Immature natural killer cell (primary cell): ENCODE measurements at places on chromosomes 2 and 18.

DNA sequence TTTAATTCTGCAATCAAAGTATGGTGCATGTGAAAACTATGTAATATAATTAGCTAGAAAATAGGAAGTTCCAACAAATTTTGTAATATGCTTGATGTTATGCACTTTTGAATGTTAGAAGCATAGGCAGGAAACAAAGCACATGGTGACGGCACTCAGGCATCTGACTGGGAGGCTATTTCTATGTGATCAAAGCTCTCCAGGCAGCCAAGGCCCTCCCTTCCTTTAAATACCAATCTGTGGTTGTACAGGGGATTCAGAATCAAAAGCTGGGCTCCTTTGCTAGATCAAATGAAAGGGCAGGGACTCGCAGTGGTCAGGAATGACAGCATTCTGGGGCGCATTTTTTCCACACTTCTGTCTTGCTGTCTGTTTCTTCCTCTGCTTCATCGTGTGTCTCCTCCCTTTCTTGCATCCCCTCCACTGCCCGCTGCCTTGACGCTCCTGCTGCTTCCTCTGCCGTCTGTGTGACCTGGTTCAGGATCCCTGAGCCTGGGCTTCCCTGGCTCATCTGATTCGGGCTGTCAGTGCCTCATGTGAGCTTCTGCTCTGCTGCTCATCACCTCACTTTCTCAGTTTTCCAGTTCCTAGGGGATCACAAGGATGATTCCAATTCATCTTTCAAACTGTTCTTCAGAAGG lies 30.9 kb downstream of the TMEM182 start:
- DNase-seq = no peak

DNA sequence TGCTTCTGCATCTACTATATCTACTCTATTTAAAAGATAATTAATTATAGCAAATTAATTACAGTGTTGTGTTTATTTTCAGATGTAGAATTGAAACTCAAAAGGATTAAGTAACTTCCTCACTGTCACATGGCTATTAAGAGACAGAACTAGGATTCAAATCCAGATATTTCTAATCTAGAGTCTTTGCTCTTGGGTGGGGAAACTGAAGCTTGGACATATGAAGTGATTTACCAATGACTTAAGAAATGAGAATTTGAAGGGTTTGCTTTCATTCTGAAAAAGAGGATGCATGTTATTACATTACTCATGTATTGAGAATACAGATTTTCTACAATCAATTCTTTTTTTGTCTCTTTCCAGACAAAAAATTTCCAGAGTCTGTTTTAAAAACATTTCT lies 191.5 kb upstream of the SMAD7 start:
- DNase-seq = no peak

GRCh38 chr2:19895535-19895934 lies 6.2 kb downstream of the TTC32 start:
- DNase-seq = no peak

DNA sequence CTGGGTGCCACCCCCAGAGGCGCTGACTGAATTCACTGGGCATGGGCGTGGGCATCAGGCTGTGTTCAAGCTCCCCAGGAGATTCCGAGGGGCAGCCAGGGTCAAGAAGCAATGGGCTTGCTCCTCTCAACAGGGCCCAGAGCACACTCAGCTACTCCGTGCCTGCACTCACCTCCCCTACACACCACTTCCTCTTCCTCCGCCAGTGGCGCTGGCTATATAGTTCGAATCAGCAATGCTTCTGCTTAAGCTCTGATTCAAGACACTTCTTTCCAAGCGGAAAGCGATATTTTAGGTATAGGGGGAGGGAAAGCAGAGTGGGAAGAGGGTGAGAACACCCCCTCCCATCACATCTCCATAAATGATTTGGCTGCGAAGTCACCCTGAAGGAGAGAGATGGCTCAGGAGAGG lies 42.1 kb downstream of the CRACDL start:
- DNase-seq = no peak

- DNase-seq = no peak
Observed at GRCh38 chr2:189146553-189146952, 33.0 kb downstream of the COL5A2 start.

- no peak for DNase-seq
Observed at GRCh38 chr18:63175264-63175663, 144.3 kb downstream of the BCL2 start.

- no peak for DNase-seq
Observed at GRCh38 chr2:241469746-241470145, 38.6 kb downstream of the STK25 start.

GRCh38 chr18:49561289-49562193 lies at the start of gene LIPG:
Gene LIPG (plus strand): TSS chr18:49562057. CDS start chr18:49562309, 252 bp downstream.
- peak; percentile 45 for DNase-seq

DNA sequence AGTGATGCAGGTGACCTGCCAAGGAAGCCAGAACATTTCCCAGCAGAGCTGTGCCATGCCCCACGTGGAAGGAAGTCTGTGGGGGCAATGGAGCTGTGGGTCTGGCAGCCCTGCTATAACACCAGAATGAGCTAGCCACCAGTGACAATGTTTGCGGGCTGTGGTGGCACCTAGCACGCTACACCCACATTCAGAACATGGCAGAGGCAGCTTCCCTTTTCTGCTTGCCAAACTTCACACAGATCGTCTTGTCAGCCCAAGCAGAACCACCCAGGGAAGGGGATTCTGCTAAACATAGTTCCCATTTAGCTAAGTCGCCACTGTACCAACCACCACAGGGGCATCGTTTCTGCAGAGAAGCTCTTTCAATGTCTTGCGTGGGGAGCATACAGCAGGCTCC lies 27.0 kb upstream of the CCDC93 start:
- DNase-seq = no peak

GRCh38 chr18:57207124-57207916 lies 60.4 kb downstream of the BOD1L2 start:
- no peak for DNase-seq

- DNase-seq = no peak
Observed at GRCh38 chr18:48569139-48569914, 30.5 kb downstream of the CTIF start.

GRCh38 chr2:47297767-47298425 lies 105.1 kb upstream of the MSH2 start:
- no peak for DNase-seq

DNA sequence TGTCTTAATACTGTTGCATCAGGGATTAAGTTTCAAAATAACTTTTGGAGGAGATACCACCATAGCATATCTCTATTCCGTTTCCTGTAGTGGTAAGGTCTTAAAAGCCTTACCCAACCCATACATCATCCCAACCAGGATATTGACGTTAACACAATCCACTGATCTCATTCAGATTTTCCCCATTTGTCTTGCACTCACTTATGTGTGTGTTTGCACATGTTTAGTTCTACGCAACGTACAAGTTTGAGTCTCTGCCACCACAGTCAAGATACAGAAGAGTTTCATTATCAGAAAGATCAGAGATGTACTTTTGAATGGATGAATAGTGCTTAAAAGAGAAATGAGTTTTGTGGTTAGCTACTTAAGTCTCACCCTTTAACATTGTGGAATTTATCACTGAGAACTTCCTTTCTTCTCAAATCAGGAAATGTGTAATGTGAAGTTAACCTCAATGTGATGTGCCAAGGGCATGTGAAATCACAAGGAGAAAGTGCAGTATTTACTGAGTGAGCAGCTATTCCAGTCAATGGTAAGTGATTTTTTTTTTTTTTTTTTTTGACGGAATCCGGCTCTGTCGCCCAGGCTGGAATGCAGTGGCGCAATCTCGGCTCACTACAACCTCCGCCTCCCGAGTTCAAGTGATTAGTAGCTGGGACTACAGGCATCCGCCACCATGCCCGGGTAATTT lies 69.2 kb upstream of the EPHA4 start:
- DNase-seq = no peak

DNA sequence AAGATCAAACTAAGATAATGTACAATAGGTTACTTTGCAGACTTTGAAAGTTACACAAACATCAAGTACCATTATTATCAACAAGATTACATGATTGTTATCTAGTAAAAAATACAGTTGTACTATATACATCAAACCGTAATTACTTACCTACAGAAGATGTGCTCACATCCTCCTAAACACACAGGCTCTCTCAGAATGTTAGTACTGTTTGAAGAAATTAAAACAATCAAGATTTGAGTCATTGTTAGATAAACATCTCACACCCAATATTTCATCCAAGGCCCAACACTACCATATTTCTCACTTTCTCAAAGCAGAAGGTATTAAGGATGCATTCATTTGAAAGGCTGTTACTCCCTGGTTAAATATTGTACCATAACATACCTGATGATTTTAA lies 12.6 kb downstream of the BARD1 start:
- DNase-seq = no peak

- no peak for DNase-seq
Observed at GRCh38 chr2:39954346-39954745, 175.3 kb upstream of the THUMPD2 start.

DNA sequence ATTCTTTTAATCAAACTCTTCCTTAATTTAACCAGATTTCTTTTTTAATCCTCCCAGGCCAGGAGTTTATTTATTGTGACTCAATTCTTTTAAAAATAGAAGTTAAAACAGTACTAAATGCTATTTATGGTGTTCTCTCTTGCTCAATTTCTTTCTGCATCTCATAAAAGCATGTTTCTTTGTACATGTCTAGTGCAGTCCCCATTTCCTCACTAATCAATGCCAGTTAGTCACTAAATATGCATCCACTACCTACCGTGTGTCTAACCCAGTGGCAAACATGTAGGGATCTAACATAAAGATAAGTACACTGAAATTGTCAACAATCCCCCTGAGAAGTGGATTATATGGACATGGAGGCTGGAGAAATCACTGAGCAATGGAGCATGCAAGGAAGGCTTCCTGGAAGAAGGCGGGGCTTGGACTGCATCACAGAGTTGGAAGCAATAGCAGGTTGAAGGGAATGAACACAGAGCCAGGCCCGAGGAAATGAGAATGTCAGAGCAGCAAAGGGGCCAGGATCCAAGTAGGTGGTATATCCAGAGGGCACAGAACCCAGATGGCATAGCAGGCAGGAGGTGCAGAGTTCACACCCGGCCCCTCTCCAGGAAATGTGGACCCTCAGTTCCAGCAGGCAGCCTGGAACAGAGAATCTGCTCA lies 105.3 kb upstream of the FOSL2 start:
- DNase-seq = no peak

- no peak for DNase-seq
Observed at GRCh38 chr2:74535440-74535965, 5.8 kb downstream of the HTRA2 start.

- no peak for DNase-seq
Observed at GRCh38 chr18:68340606-68341005, 374.3 kb downstream of the TMX3 start.

GRCh38 chr2:127678991-127679390 lies 3.7 kb upstream of the LIMS2 start:
- no peak for DNase-seq

DNA sequence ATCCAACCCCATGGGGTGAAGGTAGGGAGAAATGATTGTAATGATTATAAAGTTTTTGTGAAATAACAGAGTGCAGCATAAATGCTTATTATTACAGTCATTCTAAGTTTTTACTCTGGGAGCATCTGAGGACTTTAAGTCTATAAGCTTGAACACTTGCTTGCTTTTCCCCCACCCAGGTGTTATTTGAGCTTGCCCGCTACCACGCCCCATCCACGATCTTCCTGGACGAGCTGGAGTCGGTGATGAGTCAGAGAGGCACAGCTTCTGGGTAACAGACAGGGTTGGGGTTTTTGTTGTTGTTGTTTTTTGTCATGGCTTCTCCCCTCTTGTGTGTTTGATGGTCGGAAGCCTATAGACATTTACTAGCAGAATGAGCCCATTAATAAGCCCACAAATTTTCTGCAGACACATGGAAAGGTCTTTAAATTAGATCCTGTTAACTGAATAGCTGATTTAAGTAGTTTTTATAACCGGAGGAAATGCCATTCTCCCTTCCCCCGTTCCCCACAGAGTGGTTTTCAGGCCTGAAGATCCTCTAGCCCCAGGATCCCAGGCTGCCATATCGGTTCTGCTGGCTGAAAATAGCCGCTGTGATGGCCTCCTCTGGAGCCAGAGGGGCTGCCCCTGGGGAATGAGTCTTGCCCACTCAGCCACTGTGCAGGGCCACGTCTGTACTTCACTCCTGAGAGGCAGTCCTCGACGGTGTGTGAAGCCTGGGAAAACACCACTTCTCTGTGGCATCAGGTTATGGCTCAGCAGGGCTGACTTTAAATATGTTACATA lies 39.9 kb upstream of the ELOA2 start:
- no peak for DNase-seq

- DNase-seq = no peak
Observed at GRCh38 chr2:17803497-17803896, 12.8 kb upstream of the MSGN1 start.

- no peak for DNase-seq
Observed at GRCh38 chr2:151782378-151783132, 45.7 kb downstream of the ARL5A start.

DNA sequence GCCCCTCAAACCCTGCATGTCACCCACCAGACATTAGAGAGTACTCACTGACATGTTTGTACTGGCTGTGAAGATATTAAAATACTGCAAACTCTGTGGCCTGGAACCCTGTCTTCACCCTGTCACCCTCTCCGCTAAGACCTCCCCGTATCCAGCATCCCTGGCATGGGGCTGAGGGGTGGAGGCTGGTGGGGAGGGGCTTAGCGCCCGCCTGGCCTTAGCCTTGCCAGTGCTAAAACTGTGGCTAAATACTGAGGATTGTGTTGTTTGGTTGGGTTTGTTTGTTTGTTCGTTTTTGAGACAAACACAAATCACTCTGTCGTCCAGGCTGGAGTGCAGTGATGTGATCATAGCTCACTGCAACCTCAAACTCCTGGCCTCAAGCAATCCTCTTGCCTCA lies 1.8 kb downstream of the PSTPIP2 start:
- no peak for DNase-seq

GRCh38 chr2:52518678-52519077 lies 1248.9 kb upstream of the CHAC2 start:
- no peak for DNase-seq

GRCh38 chr2:175864137-175864850 lies 137.8 kb downstream of the LNPK start:
- DNase-seq = no peak

- no peak for DNase-seq
Observed at GRCh38 chr2:209451209-209451834, 27.5 kb downstream of the MAP2 start.

GRCh38 chr18:55522011-55522410 lies 66.0 kb downstream of the TCF4 start:
- peak; percentile 9 for DNase-seq

DNA sequence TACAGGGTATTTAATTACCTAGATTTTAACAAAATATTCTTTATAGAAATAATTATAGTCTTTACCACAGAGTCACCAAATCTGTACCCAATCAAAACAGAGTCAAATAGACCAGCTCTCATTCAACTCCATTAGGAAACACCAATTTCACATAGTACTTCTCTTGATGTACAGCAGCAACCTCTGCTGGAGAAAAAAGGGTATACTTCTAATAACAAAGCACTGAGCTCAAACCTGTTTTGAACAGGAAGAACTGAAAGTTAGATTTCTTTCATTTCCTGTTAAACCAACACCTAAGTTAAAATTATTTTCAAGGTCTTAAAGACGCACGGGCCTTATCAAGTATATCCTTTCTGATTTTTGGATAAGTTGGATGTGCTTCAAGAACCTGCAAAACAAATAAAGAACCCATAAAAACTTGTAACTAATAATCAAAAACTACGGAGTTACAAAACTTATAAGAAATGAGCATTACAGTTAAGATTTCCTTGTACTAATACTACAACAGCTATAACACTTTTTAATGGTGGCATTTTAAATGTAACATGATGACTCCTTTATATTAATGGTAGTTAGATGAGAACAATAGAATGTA lies 79.0 kb downstream of the TTC21B start:
- peak; percentile 53 for DNase-seq
